ENCODE measurements at places on chromosomes 1 and 21. TPM values are rescaled to one million over a fixed set of nuclear protein-coding genes. Genes with fewer than 3 reads are reported as not detected.

Gene LCE2A
- total RNA-seq, result not detected

Gene SOAT1
- total RNA-seq, result 8.9 TPM

Gene CFHR4
- not detected for total RNA-seq

Gene RIMS3
- 0.52 TPM for total RNA-seq

Gene RAD54L
- 3.1 TPM for total RNA-seq

Gene TEKT2
- 2.1 TPM for total RNA-seq

Gene PDE4B
- 26.6 TPM for total RNA-seq

Gene RBM15
- total RNA-seq, result 29.7 TPM

Gene ACP6
- 7.8 TPM for total RNA-seq

Gene RHCE
- 0.52 TPM for total RNA-seq

Gene FCGR2B
- total RNA-seq, result 0.52 TPM

Measured in skeletal muscle tissue (tissue), 5 donors.